ENCODE measurements at places on chromosomes 2 and 18.

- no peak for DNase-seq
Observed at GRCh38 chr18:57819119-57819518, 16.0 kb upstream of the ATP8B1 start.

DNA sequence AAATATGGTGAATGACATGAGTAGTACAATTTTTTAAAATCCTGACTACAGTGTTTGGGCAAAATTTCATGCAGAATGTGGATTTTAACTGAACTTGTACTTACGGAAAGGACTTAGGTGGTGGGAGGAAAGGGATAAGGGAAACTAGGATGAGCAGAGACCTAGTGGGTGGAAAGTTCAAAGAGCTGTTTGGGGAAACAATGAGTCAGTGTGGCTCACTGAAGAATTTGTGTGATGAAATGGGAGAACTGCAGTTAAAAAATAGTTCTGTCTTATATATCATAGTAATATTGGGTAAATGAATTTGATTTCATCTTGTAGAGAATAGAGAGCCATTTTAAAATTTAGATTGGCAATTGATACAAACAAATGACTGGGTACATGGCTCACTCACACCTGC is 220.1 kb upstream of the CTAGE1 start:
- DNase-seq, result no peak

GRCh38 chr18:61589053-61589723 is 256.0 kb downstream of the CDH20 start:
- no peak for DNase-seq

DNA sequence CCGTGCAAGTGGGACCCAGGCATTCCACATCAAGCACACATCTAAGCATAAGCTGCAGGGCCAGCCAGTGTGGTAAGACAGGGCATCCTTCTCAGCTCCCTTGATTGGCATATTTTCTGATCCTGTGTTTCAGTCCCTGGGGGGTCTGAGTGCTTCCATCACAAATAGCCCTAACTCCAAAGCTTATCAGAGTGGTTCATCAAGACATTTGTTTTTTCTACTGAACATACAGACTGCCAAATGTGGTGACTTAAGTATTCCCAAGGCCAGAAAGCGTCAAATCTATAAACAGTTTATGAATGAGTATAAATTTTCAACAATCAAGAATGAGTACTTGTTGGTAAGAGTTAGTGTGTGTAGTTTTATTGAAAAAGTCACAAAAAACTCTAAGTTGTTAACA is 18.8 kb downstream of the SPRED2 start:
- DNase-seq, result no peak

GRCh38 chr2:24620936-24621335 is 129.9 kb downstream of the NCOA1 start:
- no peak for DNase-seq

- DNase-seq, result no peak
Observed at GRCh38 chr2:31004257-31004656, 134.0 kb downstream of the GALNT14 start.

DNA sequence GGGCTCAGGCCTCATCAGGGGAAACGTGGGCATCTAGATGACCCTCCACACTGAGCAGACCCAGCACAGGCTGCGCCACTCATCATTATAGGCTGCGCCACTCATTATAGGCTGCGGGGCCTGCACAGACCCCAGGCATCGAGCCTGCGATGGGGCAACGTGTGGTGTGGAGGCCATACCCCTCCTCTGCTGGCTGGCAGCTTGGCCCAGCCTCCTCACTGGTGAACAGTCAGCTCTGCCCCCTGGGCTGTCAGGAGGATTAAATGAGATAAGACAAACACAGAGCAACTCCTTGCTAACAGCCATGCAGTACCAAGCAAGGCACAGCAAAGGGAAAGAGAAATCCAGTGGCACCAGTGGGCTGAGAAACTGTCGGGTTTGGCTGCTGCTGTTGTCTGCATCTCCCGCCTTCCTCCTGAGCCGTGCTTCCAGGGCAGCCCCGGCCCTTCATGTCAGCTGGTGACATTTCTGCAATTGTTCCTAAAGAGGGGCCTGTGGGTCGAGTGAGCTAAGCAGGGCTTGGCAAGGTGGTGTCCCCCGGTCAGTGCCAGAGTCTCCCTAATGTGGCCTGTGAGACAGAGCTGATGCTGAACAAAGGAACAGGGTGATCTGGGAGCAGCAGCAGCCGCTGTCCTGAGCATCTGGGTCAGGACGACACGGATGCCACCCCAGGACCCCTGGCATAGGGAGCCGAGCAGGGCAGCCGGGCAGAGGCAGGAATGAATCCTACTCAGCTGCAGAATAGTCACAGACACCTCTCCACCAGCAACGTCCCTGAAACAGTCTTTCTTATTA is 48.7 kb downstream of the RRM2 start:
- no peak for DNase-seq

- DNase-seq, result no peak
Observed at GRCh38 chr2:206890179-206890578, 49.1 kb upstream of the CPO start.

DNA sequence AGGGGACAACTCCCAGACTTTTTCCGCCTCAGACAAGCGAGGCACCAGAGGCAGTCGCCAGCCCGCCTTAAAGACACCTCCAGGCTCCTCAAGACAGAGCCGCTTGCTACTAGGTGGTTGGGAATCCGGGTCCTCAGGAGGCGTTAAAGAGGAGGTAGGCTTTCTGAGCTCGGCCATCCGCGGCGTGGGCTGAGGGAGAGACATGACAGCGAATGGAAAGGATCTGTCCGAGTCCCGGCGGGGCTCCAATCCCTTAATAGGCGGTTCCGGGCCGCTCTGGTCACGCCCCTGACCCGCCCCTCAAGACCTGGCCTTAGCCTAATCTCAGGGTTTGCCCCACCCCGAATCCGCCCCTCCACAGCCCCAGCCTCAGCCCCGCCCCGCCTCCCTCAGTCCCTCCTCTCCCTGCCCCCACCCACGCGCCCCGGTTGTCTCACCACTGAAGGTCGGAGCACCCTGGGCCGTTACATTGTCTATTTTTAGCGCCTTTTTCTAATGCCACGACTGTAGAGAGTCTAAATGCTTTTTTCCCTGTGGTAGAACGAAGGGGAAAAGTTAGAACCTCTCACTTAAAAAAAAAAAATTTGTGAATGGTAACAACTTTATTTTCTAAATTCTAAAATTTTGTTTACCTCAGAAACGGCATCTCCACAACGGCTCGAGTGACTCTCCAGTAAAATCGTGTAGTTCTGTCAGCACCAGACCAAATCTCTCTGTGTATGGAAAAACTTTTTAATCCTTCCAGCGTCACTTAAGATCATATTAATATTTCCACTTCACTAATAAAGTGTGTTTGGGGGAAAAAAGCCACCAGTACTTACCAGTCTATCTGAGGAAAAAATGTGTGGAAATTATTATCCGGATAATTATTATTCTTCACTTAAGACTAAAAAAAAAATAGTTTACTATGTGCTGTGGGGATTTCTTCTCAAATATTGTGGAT is at the start of gene RAD51AP2:
Gene RAD51AP2, minus strand, starts transcription at position 229 of the 943 bp plus-strand sequence. Its CDS starts 25 bp downstream, at position 204.
- no peak for DNase-seq

- peak; percentile 37 for DNase-seq
Observed at GRCh38 chr2:126886211-126886915, 12.3 kb upstream of the TEX51 start.

DNA sequence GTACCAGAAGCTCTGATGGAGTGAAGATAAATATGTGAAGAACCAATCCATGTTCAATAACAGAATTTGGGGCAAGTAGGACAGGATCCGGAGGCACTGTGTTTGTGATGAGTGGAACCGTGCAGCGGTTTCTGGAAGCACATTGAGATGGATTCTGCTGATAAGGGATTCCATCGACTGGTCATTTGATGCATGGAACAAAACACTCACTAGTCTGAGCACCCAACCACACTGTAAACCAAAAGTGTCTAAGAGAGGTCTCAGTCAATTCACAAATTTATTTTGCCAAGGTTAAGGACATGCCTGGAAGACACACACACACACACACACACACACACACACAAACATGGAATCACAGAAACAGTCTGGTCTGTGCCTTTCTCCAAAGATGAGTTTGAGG is 459.5 kb downstream of the FBXO15 start:
- DNase-seq, result no peak

DNA sequence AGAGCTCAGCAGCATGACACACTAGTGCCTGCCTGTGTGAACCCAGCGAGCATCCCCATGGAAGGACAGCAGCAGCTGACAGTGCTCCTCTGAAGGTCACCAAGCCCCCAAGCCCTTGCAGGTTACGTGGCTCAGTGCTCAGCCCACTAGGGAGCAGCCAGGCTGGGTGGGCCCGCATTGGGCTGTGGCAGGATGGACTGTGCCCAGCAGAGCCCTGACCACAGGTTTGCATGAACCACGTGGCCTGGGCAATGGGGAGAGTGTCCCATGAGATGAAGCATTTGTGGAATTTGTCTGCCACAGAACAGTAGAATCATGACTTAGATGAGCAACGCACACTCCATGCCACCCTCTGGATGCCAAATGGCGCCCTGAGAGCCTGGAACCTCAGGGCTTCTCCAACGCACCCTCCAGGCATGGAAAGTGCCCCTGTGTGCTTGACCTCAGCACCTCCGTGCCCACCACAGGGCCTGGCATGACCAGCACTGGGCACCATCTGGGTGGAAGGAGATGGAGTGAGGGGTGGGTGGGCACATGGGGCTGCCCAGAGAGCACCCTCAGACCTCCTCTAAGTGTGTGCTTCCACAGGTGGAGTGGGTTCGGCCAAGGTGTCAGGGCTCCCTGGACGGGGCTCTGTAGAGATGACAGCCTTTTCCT is 216.1 kb upstream of the RAB6C start:
- DNase-seq, result no peak

GRCh38 chr2:164793529-164793928 is 48.1 kb downstream of the COBLL1 start:
- DNase-seq, result no peak

DNA sequence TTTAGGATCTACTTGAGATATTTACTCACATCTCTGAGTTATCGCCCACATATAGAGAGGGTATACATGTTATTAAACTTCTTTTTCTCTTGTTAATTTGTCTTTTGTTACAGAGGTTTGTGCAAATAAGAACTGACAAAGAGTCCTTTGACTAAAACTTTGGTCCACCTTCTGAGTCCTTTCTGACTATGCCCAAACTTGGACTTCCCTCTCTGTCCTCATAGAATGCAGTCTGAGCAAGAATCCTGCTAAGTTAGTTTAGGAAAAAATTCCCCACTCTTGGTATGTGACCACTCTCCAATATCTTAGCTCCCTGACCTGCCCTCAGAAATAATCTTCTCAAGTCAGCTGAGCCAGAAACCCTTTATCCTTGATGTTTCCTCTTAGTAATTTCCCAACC is 257.5 kb upstream of the REG3G start:
- DNase-seq, result no peak

- DNase-seq, result no peak
Observed at GRCh38 chr2:56624181-56624580, 440.4 kb downstream of the CCDC85A start.

DNA sequence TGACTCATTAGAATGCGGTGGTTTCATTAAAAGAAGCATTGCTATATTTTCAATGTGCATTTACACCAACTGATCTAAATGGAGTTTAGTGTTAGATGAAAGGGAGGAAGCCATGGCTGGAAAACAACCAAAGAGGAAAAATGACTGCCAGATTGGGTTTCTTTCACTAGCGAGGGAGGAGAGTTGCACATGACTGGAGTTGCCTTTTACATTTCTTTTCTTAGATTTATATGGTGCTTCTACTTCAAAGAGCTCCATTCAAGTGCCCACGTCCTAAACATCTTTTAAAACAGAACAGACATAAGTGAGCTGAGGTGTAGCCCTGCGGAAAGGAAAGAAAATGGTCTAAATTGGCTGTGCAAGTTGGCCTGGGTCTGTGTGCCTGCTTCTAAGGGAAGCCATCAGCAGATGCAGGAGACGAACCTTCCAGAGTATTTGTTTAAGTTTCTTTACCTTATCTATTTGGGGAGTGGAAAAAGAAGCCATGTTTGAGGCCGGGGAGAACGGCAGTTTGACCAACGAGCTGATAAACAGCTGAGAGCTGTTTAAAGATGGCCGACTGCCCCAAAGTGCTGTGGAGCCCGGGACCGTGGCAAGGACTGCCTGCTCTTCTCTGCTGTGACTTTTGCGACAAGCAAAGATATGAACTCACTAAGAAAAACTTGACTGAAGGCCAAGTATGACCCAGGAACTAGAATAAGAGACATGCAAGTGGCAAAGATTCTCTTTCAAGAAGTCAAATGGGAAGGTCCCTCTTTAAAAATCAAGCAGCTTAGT is 327.0 kb downstream of the ZNF516 start:
- no peak for DNase-seq

- DNase-seq, result no peak
Observed at GRCh38 chr2:24837996-24838513, 44.8 kb downstream of the CENPO start.

DNA sequence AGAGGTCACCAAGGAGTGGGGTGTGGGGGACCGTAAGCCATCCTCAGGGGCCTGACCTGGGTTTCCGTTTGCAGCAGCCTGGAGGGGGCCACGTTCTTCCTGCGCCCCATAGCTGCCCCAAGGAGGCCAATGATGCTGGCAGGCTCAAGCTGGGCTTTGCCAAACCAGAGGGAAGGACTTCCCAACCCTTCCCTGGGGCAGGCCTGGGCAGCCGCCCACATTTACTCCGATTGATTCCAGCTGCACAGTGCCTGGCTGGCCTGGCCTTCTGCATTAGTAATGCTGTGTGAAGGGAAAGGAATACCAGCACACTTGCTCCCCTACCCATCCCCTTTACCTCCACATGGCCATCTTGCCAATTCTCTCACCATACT is 360.6 kb upstream of the SLC14A2 start:
- DNase-seq, result no peak

- DNase-seq, result no peak
Observed at GRCh38 chr18:70423120-70423519, 134.3 kb downstream of the SOCS6 start.

DNA sequence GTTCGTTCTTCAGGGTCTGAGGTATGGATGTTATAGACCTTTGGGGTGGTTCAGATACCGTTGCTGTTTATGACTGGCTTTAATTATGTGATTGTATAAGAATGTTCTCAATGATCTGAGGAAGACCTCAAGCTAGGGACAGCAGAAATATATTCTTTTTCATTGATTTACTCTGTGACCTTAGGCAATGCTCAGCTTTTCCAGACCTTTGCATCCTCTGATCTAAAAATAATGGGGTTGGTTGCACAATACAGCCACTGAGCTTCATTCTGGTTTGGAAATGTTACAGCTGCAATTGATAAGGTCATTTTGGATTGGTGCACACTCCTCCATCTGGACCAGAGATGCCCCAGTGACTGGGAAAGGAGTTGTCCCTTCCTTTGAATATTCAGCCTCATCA is 17.2 kb upstream of the CABYR start:
- no peak for DNase-seq

Measured in activated CD8-positive, alpha-beta memory T cell treated with anti-CD3 and anti-CD28 coated beads for 48 hours (primary cell).